ENCODE measurements at places on chromosomes 13 and 19.
A peak's percentile ranks its signal among the peaks of the same experiment; 100 is the strongest.

DNA sequence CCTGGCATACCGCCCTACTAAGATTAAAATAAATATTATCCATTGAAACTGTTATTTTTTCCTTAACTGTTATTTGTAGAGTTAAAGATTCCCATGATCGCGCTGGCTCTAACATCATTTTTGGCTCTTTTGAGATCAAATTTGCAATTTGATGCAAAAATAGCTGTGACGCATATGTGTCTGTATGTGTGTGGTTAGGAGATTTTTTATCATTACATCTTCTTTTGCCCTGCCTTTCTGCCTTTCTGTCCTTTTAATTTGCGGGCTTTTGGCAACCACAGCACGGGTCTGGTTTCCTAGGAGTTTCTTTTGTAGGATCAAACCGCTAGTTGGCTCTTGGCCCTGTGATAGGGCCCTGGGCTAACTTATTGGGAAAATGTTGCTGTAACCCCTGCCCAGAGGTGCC is 37.3 kb upstream of the ALOX5AP start:
- no peak for DNase-seq

DNA sequence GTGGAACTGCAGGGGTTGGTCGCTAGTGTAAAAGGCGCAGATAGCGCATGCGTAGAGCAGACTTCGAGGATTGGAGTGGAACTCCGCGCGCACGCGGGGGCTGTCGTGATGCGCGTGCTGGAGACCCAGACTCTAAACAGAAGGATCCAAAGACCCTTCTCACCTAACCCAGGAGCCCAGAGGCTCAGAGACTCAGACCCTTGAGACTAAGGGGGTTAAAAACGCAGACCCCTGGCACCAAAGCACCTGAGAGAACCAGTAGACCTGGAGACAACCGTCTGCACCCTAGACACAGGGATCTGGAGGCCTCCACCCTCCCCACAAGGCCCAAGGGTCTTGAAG is 567 bp upstream of the CTU1 start:
- no peak for DNase-seq

DNA sequence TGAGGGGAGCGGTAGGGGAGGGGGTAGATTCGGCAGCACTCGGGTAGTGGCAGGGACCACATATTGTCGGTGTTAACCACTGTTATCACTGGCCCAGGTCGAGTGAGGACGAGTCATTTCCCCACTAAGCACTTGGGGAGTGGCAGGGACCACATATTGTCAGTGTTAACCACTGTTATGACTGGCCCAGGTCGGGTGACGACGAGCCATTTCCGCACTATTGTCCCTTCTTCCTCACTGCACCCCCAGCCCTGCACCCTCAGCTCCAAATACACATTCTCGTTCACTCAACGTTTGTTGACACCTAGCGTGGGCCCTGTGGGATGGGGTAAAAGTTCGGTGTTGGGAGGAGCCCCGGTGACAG is 467 bp upstream of the CLN5 start:
- DNase-seq = peak; percentile 60

DNA sequence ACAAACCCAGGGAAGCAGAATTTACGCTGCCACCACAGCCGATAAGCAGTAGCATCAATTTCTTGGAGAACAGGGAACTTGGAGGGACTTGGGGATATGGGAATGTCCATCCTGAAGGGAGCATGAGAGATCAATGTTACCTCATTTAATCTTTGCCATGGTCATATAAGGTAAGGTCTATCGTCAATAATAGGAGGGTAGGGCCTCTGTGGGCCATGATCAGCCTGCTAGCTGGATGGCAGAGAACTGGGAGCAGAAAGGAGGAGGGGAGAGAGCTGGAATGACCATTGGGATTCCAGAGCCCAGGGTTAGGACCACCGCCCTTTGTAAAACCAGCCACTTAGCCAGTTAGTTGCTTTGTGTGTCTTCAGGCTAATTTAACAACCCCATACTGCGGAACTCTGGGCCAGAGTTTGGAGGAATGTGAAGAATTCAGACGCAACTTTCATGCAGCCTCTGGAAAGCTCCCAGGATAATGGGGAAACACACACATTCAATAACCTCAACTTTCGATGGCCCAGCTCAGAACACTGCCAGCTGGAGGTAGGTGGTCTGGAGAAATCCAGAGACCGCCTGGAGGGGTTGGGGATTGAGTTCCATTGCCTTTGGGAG is 40.3 kb downstream of the ZNF557 start:
- DNase-seq = no peak

DNA sequence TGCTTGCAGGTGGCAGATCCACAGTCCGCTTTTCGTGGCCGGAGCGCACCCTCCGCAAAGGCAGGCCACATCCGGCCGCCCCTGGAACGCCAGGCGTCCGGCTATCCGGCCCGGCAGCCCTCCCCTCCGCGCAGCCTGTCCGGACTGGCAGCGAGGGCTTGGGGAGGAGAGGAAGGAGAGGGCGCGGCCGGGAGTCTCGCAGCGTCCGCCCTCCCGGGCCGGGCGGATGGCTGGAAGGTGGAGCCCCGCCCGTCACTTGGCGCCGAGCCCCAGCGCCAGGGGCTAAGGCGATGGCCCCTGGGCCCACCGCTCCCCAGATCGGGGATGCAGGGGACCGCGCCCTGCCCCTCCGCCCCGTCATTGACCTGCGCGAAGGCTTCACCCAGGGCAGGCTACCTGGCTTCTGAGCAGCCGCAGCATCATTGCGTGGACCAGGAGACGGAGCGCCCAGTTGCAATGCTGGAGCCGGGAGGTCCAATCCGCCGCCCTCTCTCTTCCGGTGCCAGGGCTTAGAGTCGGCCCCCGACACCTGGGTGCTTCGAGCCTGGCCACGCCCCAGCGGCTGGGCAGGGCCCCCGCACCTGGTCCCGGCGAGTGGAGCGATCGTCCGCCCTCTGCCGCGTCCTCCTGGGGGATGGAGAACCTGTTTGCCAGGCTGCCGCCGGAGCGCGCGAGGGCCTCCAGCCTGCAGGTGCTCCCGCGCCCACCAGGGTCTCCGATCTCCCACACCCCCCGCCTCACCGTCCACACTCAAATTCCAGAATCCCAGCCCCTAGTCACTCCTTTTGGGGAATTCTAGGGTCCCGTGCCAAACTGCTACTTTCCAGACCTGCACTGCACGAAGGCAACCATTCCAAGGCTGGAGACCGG is at the start of gene FUT1:
FUT1 (minus strand) TSS at position 146 of the 870 bp plus-strand sequence. CDS start 1,360 bp downstream, outside the sequence.
- no peak for DNase-seq

DNA sequence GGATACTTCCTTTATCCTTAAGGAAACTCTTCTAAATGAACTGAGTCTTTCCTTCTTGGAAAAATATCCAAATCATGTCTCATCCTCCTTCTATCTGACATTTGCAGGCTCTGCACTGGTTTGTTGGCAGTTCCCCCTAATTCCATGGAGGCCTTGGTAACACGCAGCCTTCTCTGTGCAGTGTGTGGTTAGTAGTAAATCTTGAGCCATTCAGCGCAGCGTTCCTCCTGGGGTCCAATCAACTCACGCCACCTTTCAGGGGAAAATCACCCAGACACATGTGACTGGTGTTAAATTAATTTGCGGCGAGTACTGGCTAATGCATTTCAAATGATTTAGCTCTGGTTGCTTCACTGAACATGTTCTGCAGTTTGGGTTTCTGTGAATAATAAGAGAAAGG is 21.0 kb upstream of the CBY2 start:
- no peak for DNase-seq

DNA sequence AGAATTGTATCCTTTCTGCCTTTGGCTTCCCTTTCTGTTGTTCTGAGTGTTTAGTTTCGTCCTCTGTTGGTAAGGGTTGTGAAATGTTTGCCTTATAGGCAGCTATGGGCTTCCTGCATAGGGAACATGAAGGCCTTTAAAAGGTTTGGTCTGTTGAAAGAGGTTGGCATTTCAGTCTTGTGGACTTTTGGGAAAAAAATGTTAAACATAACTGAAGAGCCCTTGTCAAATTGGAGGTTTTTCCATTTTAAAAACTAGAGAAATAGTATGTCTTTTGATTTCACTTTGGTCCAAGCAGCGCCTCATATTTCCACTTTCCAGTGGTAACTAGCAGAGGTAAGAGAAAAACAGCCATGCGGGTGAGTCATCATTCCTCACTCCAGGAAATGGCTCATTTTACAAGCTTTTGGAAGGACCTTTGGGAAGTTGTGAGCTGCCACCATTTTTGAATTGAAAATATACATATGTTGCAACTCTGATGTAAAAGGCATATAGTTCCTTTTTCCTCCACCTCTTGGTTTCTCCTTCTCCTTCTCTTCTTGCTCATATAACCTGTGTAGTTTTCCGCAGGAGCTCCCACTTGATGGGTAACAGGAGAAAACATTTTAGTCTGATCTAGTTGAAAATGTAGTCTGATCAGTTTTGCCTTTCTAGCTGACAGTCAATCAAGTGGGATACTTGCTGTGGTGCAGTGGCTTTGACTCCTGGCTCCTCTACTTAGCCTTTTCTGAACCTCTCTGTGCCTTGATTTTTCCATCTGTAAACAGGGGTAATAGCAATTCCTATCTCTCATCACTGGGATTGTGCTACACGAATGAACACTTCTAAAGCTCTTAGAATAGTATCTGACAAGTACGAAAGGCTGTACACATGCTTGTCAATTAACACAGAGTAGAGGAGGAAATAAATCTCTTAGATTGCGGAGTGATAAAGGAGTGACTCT is 23.0 kb downstream of the GPC6 start:
- no peak for DNase-seq

GRCh38 chr19:50362030-50362412 is 3.4 kb downstream of the NAPSA start:
- DNase-seq = no peak

- no peak for DNase-seq
Observed at GRCh38 chr13:75071395-75071794, 410.6 kb downstream of the TBC1D4 start.

DNA sequence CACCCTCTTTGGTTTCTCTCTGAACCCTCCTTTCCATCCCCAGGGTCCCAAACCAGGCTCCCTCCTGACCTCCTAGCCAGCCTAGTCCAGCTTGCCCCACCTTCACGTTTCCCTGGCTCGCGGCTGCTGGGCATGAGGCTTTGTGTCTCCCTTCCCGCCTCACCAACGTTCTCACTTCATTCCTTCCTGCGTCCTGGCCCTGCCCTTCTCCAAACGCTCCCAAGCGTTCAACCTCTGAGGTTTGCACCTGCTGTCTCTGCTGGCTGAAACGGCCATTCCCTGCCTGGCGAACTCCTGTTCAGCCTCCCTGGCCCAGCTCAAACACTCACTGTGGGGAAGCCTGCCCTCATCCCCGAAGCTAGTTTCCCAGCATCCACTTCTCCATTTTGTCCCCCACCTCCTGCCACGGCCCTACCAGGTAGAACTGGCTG is 12.4 kb downstream of the EPS8L1 start:
- no peak for DNase-seq

GRCh38 chr19:21314676-21315075 is 14.5 kb downstream of the ZNF708 start:
- no peak for DNase-seq

DNA sequence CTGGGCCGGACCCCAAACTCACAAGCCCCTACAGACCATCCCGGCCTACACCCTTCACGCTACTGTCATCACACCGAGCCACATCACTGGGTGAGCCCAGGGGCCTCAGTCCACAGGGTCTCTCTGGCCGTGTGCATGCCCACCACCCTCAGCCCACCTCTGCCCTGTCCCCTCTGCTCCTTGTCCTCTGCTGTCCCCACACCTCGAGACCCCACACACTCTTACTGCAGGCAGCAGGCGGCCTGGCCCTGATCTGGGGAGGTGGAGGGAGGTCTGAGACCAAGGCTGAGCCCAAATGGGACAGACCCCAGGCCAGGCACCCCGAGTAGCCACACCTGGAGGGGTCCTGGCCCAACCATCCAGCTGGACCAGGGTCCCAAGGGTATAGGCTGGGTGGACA is 35.2 kb downstream of the PEPD start:
- DNase-seq = no peak

DNA sequence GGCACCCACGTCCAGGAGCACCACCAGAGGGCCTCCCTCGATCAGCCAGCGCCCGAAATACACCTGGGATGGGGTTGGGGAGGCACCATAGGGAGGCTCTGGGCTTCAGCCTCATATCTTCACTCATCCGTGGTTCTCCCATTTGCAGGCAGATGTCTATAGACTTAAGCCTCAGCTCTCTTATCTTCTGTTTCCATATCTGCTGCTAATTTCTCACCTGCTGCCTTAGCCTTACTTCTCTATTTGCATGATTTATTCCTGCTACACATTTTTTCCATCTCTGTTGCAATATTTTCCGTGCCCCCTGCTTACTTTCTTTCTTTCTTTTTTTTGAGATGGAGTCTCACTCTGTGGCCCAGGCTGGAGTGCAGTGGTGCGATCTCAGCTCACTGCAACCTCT is 5.8 kb downstream of the GYS1 start:
- no peak for DNase-seq

GRCh38 chr19:11356676-11357550 is 1.7 kb downstream of the PLPPR2 start:
- no peak for DNase-seq

DNA sequence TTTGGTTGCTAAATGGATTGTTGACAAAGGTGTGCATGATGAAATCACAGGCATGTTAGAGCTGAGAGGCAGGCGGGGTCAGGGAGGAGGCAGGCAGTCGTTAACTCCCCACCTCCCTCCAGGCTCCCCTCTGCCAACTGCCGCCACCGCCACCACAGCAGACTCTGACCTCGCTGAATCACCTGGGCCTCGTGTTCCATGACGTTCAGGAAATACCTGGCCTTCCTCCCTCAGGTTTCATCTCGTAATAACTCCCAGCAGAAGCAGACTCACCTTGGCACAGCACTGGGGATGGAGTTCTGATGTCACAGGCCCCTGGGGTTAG is 198.5 kb downstream of the KATNAL1 start:
- no peak for DNase-seq

GRCh38 chr19:17045907-17046502 is 19.4 kb upstream of the CPAMD8 start:
- no peak for DNase-seq

DNA sequence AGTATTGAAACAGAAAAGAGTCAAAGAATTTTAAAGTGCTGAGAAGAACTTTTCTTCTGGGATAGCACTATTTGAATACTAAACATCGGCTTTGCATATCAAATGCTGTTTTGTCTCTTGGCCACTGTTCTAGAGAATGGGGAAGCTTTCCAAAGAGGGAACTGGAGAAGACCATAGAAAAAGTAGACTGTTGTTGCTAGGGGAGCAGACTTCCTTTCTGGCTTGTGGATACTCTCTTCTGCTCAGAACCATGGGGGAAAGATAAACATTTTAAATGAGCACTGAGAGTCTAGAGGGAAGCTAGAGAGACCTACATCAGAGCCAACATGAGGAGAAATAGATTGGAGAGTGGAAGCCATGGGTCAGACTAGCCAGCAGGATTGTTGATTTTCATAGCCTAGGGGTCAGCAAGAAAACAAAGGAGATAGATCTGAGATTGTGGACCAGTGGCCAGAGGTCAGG is 315.7 kb downstream of the KCTD12 start:
- DNase-seq = no peak

- DNase-seq = no peak
Observed at GRCh38 chr13:97005625-97006262, 11.5 kb upstream of the OXGR1 start.

Measured in stimulated activated CD8-positive, alpha-beta memory T cell treated with anti-CD3 and anti-CD28 coated beads, Interleukin-12 subunit alpha, Interleukin-12 subunit beta, amount 100 ng/mL, for 1 hour (primary cell).